Amniotic epithelial cell (primary cell): ENCODE measurements at places on chromosomes 13 and 19.
A peak's percentile ranks its signal among the peaks of the same experiment; 100 is the strongest.

DNA sequence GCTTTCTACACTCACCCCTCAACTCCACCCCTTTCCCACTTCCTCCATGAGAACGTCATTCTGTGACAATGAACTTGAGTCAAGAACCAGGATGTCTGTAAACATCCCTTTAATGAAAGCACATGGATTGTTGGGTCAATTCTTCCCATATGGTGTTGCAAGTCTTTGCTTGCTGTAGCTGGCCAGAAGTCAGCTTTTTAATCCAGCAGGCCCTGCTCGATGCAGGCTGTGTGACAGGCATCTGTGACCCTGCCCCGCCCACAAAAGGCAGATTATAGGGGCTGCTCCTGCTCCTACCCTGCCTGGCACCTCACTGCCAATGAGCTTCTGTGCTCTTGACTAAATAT lies 78.0 kb downstream of the STARD13 start:
- DNase-seq = peak; percentile 82

GRCh38 chr19:5717215-5717935 lies 2.6 kb downstream of the LONP1 start:
- DNase-seq = no peak

GRCh38 chr13:36543671-36544070 lies 111.4 kb downstream of the CCNA1 start:
- DNase-seq = peak; percentile 53

DNA sequence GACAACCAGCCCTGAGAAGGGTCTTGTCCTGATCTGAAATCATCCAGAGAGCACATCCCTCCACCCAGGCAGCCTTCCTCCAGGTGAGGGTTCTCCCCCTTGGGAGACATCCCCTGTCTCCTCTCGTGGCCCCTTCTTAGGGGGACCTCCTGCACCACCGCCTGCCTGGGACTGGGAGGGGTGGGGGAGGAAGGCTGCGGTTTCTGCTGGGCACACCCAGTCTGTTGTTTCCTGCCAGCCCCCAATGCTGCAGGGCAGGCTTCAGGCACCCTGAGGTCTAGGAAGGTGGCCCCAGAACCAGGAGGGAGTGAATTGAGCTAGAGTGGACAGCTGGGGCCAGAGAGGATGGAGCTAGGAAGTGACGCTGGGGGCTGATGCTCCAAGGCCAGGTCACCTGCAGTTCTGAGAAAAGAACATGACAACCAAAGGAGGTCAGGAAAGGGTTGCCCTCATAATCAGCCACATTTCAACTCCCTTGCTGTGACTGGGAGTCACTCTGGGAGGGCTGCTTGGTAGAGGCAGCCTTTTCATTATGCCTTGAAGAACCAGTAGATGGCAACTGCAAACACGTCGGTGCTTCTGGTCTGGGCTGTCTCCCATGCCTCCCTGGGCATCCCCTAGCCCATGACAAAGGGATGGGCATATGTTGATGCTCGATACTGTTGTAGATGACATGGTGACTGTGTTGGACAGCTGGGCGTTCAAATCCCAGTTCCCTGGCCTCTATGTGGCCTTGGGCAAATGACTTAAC lies 1.4 kb downstream of the ARHGEF18 start:
- no peak for DNase-seq

DNA sequence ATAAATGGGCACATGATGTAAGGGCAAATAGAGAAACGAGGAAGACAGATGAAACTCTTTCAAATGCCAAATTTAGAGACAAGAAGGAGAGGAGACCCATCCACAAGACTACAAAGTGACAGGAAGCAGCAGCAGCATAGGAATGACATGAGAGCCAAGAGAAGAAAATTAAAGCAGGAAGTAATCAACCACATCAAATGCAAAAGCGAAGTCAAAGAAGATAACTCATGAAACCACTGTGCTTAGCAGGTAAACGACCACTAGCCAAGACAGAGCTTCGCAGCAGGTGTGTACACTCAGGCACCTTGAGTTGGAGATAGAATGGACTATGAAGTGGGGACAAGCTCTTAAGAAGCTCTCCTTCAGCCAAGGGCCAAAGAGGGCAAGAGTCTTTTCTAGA lies 64.1 kb downstream of the KLF12 start:
- DNase-seq = no peak

DNA sequence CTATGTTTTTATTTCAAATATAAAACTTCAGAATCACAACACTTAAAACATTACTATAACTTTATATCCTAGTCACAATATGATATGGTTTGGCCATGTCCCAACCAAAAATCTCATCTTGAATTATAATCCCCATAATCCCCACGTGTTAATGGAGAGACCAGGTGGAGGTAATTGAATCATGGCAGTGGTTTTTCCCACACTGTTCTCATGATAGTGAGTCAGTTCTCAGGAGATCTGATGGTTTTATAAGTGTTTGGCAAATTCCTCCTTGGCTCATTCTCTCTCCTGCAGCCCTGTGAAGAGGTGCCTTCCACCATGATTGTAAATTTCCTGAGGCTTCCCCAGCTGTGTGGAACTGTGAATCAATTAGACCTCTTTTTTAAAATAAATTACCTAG lies 307.6 kb downstream of the SPRY2 start:
- DNase-seq = peak; percentile 19

GRCh38 chr13:105278943-105279381 lies 1256.5 kb downstream of the EFNB2 start:
- DNase-seq = peak; percentile 34

GRCh38 chr13:50991579-50992521 lies 82.3 kb downstream of the RNASEH2B start:
- no peak for DNase-seq
